Stimulated activated CD8-positive, alpha-beta memory T cell treated with anti-CD3 and anti-CD28 coated beads, Interleukin-7, amount 100 ng/mL, for 1 hour (primary cell): ENCODE measurements at places on chromosomes 1 and 21.

DNA sequence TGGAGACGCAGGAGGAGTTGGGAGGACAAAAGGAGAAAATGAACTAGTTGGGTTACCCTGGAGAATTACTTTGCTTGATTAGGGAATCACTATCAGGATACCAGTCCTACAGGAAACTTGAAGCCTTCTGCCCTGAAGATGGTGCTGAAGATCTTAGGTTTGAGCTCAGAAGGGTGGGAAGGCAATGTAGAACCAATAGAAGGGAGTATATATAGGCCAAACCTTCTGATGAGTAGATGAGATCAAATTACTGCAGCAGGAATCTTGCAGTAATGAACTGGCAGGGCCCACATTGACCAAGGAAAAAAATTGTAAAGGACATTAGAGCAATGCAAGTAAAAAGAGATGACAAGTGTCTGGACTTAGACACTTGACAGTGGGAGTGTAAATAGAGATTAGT, 116.3 kb upstream of the CACYBP start:
- no peak for DNase-seq

DNA sequence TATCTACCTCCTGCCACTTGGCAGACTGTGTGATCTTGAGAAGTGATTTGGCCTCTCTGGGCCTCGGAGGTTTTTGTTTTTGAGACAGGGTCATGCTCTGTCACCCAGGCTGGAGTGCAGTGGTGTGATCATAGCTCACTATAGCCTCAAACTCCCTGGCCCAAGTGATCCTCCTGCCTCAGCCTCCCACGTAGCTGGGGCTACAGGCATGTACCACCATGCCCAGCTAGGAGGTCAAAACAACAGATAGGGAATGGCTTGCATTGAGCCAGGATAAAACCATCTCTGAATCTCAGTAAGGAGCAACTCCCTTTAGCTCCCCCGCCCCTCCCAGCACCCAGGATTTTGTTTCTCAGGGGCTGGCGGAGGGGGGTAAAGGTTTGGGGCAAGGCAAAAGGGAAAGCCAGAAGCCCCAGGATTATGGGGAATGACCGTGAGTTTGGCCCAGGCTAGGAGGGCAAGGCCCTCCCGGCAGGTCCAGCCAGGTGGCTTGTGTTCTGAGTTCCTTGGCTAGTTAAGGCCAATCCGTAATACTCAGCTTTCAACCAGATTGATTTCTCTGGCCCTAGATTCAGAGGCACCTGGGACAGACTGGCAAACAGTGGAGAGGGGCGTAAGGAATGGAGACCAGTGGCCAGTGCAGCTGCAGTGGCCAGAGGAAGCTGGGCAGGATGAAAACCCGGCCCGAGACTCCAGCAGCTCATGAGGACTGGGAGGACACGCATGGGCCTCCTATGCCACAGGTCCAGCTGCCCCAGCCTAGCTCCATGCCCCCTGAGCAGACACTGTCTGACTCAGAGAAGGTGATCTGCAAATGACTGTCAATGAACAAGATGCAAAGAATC, 130.1 kb downstream of the DMRTB1 start:
- DNase-seq = no peak

- no peak for DNase-seq
Measured at GRCh38 chr21:35984654-35985361, 75.5 kb downstream of the SETD4 start.

DNA sequence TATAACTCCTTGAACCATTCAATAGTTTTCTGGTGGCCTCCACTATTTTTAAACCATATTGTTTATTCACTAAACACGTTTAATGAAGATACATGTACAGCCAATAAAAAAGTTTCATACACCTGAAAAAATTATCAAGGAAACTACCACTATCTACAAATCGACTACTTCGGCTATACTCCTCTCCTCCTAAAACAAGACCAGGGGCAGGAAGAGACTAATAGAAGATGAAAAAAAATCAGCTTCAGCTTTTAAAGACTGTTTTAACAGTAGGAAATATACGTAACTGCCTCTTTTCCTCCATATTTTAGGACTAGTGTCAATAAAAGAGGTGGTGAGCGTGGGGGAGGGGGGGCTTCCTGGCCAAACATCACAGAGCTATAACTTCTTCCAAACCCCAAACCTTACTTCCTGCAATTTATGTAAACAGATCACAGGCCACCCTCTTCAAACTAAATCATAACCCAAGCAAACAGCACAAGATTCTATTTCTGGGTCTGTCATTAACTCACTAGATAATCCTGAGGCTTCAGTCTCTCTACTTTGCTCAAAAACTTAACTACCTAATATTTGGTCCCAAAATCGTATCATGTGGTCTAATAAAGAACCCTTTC, 15.1 kb downstream of the FOXJ3 start:
- DNase-seq = no peak

DNA sequence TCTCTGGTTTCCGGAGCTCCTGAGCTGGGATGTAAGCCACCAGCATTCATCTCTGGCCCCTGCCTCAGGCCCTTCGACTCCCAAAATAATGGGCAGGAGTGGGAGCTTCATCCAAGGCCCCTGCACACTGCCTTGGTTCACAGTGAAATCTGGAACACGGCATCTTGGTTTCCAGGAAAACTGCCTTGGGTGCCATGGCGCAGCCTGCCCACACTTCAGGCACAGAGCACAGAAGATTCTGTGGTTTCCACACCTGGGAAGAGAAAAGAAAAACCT, 48.8 kb upstream of the POFUT2 start:
- DNase-seq = no peak

GRCh38 chr1:214420341-214420740, 131.1 kb downstream of the PTPN14 start:
- DNase-seq = no peak

DNA sequence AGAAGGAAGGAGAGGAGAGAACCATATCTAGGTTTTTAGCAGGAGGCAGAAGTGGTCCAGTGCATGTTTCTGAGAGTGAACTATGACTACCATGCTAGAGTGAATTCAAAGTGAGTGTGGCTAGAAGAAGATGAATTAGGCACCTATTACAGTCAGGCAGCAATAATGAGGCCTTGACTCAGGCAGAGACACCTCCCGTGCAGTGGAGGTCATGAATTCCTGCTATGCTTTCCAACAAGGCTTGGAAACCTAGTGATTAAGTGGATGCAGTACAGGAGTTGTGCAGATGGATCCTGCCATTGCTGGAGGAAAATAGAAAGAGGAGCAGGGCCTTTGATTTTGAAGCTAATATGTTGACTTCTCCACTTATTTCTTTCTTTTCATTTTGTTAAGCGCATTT, 581.5 kb downstream of the RWDD3 start:
- DNase-seq = no peak

- DNase-seq = no peak
Measured at GRCh38 chr1:220307607-220308006, 35.4 kb upstream of the RAB3GAP2 start.

- DNase-seq = no peak
Measured at GRCh38 chr1:29425631-29426030, 189.3 kb downstream of the PTPRU start.

- no peak for DNase-seq
Measured at GRCh38 chr1:167904652-167905130, 9.2 kb downstream of the ADCY10 start.

- DNase-seq = no peak
Measured at GRCh38 chr1:204190212-204191211, 5.8 kb downstream of the KISS1 start.

- no peak for DNase-seq
Measured at GRCh38 chr1:19688041-19688842, 23.6 kb downstream of the HTR6 start.

- DNase-seq = no peak
Measured at GRCh38 chr1:213976665-213977485, 10.9 kb upstream of the PROX1 start.

DNA sequence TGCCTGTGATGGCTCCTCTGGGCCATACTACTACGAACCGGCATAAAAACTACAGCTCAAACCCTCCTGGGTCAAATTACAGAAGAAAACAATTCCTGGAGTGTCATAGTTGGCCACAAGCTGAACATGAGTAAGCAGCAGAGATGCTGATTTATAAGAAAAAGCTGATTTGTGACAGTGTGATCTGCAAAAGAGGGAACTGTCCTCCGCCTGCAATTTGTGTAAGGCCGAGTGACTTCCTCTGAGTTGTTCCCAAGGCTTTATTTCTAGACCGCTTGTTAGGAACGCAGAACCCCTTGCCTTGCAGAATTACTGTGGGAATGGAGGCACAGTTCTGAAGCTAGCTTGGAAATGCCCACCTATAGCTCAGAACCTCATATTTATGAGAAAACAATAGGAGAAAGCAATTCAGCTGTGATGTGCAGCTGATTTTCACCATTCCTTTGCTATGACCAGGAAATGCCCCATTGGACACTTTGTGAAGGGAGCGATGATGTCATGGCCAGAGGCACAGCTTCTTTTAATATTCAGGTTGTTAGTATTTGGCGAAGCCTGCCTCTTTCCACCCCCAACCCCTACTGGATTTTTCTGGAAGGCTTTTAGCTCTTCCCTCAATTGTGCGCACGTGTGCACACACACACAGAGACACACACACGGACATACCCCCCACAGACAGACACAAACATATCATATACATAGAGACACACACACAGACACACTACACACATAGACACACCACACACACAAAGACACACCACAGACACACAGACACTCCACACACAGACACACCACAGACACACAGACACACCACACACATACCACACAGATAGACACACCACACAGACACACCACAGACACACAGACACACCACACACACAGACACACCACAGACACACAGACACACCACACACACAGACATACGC, 47.6 kb downstream of the IER5 start:
- DNase-seq = no peak

GRCh38 chr1:67717876-67718275, 32.9 kb downstream of the GADD45A start:
- DNase-seq = no peak

DNA sequence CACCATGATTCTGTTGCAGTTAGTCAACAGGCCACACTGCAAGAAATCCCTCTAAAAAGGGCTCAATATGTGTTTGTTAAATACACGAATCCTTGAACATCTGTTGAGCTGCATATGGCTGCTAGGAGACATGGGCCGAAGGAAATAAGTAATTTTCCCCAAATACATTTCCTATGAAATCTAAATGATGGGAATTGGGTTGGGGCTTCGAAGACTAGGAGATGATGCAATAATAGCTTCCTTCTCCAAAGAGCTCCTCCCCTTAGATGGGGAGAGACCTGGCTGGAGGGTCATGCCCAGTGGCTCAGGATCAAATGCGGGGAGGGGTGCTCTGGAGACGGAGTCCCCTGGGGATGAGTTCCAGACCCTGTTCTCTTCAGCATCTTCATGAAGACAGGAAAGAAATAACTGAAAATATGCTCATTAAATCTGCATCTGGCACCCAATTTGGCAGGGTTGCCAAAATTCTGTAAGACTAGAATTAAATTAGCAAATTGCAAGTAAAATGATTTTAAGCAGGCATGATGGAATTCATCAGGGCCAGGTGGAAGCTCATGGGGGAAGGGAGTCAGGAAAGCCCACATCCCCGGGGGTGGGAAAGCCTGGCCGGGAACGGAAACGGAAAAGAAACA, 165.0 kb upstream of the EDN2 start:
- no peak for DNase-seq

DNA sequence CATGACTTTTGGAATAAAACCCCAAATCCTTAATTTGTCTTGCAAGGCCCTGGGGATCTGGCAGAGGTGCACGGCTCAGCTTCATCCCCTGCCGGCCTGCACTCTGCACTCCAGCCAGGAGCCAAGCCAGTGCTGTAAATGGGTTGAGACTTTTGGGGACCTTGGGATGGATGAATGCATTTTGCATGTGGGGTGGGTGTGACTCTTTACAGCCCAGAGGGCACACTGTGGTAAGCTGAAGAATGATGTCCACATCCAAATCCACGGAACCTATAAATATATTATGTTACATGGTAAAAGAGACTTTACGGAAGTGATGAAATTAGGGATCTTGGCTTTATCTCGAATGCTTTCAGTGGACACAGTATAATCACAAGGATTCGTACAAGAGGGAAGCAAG, 177.8 kb downstream of the EDEM3 start:
- DNase-seq = no peak

GRCh38 chr1:206606867-206607266, 5.4 kb downstream of the EIF2D start:
- DNase-seq = no peak

DNA sequence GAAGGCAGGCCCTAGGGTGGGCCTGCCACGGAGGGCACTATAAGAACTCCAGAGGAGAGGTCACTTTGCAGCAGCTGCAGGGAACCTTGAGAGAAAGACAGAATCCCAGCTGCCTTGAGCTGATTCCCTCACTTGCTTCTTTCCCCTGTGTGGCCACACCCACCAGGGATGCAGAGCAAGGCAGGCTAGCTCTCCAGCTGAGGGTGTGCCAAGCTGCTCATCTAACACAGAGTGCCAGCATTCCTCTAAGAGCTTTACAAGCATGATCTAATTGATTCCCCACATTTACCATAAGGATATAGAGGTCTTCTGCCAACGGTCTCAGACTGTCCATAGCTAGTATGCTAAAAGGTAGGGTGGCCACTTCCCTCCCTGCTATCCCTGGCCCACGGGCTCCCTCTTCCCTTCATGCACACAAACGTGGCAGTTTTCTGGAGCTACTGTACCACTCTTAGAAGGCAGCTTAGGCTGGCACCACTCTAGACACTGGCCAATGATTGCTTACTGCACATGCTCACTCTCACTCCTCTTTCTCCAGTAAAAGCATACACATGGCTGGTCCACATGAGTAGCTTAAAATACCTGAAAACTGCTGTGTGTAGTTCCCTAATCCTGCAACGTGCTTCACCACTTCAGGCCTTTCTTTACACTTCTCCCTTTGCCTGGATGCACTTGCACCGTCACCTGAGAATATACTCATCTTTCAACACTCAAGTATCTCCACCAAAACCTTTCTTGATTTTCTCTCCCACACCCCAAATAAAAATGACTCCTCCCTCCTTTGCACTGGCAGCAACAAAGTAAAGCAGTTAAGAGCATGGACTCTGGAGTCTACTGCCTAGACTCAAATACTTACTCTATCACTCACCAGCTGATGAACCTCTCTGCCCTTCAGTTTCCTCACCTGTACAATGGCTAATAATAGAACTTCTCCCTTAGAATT, 57.7 kb downstream of the DMAP1 start:
- no peak for DNase-seq

- no peak for DNase-seq
Measured at GRCh38 chr1:214473387-214473786, 78.0 kb downstream of the PTPN14 start.

DNA sequence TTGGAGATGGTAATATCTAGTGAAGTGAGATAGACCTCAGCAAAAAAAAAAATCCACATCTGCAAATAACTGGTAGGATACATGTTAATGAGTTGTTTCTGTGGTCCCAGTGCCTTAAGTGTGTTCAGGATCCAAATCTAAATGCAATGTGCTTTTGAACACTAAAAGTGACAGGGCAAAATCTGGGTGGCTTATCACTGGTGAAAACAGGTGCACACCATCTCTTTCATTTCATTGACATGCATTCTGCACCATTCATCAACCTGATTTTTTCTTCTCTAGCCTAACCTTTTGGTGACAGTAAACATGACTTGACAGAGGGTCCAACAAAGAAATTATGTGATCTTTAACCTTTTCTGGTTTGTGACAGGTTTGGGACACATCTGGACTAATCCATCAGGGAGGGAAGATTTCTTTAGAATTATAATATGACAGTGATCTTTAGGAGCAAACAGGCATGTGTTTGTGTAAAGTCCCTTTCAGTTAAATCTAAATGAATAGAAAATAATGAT, 201.6 kb upstream of the NEGR1 start:
- DNase-seq = no peak

GRCh38 chr1:168683871-168684270, 45.1 kb downstream of the DPT start:
- no peak for DNase-seq

GRCh38 chr1:177181631-177182291, 11.0 kb downstream of the BRINP2 start:
- no peak for DNase-seq
